Foreskin melanocyte (primary cell): ENCODE measurements at places on chromosomes 2 and 18.

DNA sequence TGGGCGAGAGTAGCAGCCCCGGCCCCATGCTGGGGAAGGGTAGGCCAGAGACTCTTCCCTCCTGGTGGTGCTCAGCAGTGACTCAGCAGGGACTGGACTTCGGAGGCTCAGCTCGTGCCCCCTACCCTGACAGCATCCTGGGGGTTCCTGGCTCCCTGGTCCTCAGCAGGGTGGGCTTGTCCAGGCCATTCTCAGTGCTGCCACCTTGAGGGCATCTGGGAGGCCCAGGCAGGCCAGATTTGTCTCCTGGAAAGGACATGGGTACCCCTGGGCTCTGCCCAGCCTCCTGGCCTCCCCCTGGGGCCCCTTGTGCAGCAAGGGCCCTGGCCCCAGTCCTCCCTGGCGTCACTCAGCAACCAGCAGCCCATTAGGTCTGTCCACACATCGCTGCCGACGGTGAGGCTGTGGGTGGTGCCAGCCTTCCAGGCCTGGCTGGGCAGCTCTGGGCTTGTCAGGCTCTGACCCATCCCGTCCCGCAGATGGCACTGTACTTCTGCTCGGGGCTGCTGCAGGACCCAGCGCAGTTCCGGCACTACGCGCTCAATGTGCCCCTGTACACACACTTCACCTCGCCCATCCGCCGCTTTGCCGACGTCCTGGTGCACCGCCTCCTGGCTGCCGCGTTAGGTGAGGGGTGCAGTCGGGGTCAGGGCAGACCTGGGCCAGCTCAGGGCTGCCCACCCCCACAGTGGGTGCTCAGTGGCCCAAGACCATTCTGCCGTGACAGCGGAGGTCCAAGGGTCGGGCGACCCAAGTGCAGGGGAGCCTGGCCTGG is 45.0 kb upstream of the ALPP start:
- no peak for DNase-seq

- no peak for DNase-seq
Measured at GRCh38 chr2:8575834-8576423, 105.9 kb upstream of the ID2 start.

DNA sequence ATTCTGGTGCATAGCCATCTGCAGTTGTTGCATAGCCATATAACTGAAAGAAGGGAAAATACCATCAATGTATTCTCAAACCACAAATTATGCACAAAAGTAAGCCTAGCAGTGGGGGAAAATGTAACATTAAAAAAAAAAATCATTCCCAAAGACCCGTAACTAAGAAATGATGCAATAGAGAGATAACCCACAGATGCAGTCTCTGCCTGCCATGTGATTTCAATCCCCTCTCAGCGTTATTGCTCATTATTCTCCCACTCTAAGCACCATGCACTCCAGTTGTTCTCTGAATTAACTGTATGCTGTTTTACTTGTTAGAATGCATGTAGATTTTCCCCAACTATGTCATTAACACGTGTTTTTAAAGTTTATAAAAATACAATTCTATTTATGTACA is 14.1 kb downstream of the DSC1 start:
- no peak for DNase-seq

- no peak for DNase-seq
Measured at GRCh38 chr2:120256651-120257000, 4.0 kb downstream of the RALB start.

GRCh38 chr2:41399437-41400087 is 648.3 kb upstream of the PKDCC start:
- peak; percentile 4 for DNase-seq

DNA sequence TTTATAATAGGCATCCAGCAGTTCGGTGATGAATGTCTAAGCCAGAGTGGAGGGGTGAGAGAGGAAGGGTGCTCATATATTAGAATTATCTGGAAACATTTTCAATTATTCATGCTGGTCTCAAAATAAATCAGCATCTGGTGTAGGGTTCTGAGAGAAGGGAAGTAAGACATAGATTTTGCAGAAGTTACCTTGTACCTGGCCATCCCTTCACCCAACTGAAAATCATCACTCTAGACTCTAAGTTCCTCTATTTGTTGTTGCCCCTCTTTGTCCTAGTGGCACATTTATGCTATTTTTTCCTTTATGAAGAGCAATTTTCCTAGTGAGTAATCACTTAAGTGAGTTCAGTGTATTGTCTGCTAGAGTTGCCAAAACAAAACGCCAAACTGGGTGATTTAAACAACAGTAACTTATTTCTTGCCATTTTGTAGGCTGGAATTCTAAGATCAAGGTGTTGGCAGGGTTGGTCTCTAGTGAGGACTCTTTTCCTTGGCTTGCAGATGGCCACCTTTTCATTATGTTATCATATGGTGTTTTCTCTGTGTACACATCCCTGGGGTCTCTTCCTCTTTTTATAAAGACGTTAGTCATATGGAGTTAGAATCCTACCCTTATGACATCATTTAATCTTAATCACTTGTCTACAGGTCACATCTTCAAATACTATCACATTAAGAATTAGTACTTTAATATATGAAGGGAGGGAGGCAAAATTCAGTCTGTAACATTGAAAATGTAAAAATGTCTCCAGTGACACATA is 129.9 kb upstream of the KLHL14 start:
- no peak for DNase-seq

GRCh38 chr18:61322265-61322873 is 10.9 kb upstream of the CDH20 start:
- no peak for DNase-seq

GRCh38 chr18:77906103-77906892 is 656.6 kb downstream of the GALR1 start:
- DNase-seq, result no peak

DNA sequence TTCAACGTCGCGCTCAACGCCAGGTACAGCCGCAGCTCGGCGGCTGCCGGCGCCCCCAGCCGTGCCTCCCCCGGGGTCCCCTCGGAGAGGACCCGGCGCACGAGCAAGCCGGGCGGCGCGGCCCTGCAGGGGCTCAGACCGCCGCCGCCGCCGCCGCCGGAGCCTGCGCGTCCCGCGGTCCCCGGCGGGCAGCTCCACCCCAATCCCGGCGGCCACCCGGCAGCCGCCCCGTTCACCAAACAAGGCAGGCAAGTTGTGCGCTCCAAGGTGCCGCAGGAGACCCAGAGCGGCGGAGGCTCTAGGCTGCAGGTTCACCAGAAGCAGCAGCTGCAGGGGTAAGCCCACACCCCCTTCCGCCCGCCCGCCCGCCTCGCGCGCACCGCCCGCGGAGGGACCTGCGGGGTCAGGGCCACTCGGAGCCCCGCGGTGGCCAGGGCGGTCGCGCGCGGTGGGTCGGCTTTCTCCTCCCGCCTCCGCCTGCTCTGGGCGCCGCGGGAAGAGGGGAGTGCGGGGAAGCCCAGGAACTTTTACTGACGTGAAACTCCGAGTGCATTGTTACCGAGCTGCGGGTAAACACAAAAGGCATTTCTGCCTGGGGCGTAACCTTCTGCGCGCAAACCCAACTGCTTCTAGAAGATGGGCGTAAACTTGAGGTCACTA is 861 bp downstream of the LTBP1 start:
- no peak for DNase-seq

DNA sequence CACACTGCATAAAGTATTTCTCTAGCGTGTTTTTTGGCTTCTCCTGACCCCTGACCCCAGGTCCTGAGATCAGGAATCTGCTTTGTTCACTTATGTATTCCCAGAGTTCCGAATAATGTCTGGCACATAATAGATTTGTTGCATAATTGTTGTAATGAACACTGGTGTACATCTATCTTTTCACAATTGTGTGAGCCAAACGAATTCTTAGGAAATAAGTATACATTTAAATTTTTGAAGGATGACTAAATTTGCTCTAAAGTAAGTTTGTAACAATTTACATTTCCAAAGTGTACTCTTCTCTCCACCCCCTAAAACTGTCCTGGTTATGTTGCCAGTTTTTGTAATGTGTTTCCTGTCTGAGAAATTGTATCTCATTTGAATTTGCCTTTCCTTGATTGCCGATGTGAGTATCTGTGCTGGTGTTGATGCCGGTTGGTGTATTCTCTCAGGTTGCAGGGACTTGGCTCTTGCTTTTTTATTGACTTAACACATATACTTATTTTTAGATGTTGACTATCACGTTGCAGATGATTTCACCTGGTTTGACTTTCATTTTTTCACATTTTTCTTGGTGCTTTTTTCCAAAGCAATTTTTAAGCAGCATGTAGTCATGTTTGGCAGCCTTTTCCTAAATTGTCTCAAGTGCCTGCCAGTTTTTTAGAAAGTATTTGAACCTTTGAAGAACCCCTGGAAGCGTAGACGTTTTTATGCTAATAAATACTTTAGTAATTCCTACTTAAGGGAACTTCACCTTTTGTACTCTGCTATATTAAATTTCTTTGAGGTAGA is 16.1 kb upstream of the FARP2 start:
- no peak for DNase-seq

DNA sequence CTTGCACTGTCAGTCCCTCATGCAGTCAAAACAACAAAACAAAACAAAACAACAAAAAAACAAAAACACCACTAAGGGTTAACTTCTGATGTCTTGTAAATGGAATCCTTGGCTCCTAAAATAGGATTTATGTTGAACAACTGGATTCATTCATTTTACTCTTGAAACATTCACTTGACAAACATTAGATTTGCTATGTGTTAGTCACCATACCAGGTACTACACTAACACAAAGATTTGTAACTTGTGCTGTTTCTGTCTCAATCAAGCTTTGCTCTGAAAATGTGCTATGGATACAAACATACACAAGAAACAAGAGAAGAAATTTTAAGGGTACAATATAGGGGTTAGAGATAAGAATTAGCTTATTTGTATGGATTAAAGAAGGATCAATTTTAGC is 812.8 kb downstream of the LRP1B start:
- DNase-seq, result peak; percentile 66

DNA sequence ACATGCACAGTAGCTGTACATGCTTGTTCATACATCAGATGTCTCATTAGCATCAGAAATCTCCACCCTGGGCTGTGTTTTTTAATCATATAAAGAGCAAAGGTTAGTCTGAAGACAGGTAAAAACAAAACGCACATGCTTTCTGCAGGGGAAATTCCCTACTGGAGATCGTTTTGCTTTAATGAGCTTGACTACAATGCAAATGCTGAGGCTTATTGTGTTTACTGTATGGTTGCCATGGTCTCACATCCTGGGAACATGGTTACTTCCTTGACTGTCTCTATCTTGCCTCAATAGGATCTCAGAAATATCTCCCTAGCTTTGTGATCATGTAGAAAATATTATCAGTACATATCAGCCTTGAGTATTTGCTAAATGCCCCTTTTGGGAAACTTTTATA is 336.5 kb upstream of the TFPI start:
- DNase-seq, result no peak

DNA sequence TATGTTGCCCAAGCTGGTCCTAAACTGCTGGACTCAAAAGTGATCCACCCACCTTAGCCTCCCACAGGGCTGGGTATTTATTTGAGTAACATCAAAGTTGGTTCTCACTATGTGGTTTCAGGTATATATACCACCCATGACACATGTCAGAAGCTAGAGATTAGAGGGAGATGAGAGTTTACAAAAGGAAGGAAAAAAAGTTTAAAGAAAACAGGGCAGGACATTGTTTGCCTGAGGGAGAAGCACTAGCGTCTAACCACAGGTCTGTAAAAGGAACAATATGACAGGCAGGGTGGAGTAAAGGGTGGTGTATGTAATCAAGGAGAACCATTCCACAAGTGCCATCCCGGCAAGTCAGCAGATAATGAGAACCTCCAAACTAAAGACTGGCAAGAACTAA is 8.5 kb downstream of the CEP76 start:
- no peak for DNase-seq

- DNase-seq, result no peak
Measured at GRCh38 chr2:101273056-101273455, 20.4 kb downstream of the CNOT11 start.

DNA sequence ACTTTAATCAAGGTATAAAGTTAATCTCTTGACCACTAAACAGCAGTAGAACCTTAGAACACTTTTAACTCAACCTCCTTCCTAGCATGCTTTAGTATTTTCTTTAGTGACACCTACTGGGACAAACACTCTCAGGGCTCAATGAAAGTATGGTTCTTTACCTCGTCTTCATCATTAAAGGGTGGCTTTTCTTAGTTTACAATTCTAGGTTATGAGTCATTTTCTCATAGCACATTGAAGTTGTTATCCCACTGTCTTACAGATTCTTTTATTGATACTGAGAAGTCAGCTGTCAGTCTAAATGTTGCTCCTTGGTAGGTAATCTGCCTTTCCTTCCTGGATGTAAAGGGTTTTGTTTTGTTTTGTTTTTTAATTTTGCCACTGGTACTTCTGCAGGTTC is 38.0 kb downstream of the SIGLEC15 start:
- no peak for DNase-seq

- no peak for DNase-seq
Measured at GRCh38 chr2:73244580-73244979, 10.5 kb downstream of the CCT7 start.

DNA sequence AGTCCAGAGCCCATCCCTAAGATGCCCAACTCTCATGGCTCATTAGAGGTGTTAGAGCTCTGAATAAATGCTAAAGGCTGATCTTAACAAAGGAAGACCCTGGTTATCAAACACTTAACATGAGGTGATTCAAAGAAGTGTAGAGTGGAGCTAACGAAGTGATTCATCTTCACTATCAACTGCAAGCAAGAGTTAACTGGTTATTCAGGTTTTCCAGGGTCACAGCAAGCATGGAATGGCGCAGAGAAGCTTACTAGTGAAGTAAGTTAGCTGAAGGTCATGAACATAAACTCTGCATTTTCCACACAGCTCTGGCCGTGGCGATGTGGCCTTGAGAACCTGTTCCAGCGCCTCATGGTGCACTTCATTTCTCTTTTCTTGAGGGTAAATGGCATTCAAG is 17.0 kb downstream of the RND3 start:
- DNase-seq, result no peak

DNA sequence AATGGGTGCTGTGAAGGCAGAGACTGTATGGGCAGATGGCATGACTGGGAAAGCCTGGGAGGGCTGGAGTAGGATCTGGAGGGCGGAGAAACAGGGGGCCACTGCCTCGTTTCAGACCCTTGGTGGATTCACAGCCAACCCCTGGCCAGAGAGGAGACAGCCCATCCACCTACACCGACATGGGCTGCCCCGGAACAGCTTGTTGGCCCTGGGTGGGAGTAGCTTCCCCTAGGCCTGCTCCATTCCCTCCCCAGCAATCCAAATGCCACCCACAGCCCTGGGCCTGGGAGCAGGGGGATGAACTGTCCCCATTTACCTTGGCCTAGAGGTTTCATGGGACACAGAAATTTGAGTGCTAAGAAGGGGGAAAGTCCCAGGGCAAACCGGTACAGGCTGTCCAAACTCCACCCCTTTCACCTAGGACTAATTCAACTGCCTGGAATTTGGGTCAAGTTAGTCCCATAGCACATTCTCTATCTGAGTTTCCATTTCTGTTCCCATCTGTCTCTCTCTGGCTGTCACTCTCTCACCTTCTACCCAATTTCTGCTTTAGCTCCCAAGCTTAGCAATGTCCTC is 37.0 kb downstream of the LBH start:
- no peak for DNase-seq

DNA sequence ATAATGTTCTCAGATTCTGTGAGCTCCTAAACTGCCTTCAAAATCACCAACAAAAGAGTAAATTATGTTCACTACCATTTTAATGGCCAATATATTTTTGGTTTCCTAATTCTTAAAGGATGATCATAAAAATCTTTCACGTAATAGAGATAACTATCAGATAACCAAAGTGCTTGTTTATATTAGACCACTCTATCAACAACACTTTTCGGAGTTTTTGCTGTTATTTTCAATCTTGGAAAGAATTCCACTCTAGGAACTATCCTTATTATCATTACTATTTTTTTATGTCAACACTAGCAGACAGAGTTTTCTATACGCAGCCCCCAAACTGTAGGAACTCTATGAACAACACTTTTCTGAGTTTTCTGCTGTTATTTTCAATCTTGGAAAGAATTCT is 782.5 kb upstream of the ZEB2 start:
- DNase-seq, result no peak
